ENCODE measurements at places on chromosomes 12 and 14.

- DNase-seq = no peak
These were observed 17.3 kb upstream of the ZDHHC22 start for GRCh38 chr14:77158882-77159255.

DNA sequence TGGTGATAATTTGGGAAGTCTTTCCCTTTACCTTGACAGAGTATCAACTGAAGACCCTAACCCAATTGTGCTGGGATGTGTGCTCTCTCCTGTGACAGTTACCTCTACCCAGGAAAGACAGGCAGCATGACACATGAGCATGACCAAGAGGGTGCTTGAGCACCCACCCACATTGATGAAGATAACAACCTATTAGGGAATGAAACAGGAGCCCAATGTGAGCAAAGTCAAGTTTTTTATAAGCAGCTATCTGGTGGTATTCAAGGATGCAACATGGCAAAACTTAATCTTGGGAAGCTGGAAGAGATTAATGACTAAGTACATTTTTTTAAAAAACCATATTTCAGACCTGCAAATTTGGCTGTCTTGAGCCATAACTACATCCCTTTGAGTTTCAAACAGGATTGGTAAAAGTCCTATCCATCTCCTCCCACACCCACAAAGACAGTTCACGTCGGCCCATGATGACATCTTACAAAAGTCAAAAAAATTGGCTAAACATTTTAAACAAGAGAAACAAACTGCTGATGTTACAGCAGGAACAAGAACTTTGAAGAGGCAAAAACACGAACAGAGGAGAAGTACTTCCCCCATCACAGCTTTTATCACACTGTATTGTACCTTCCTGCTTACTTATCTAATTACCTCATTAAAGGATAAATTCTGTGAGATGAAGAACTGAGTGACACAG, 60.3 kb downstream of the MED13L start:
- DNase-seq = no peak

DNA sequence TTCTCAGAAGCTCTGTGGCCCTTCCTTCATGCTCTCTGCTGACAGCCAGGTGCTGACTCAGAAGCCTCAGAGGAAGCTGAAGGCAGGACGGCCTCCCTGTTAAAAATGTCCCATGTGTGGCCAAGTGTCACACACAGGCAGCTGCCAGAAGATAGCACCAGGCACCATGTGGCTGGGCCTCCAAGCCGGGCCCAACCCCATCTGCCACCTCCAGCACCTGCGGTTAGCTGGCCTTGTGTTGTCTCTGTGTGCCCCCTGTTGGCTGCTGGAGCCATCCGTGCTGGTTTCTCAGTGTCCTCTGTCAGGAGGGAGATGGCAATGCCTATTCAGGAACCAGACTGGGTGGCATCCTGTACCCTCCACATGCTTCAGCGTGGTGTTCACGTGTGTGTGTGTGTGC, 63.2 kb downstream of the TSPAN11 start:
- DNase-seq = no peak

- DNase-seq = no peak
These were observed 185.1 kb downstream of the MDGA2 start for GRCh38 chr14:47490353-47490752.

DNA sequence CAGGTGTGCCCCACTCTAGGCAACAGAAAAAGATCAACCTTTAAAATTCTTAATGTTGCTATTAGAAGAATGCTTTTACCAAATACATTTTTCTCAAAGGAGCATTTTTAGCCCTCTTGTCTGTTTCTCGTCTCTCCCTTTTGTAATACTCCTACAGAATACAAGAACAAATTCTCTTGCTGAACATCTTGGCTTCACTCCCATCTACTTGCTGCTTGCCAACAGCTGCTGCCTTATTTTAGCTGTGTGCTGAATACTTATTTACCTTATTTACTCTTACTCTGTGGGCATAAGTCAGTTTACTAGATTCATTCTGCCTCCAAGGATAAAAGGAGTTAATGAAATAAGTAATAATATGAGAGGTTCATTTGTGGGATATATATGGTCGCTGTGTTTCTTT, 70.8 kb downstream of the POLR3B start:
- no peak for DNase-seq

GRCh38 chr12:85617307-85618091, 218.7 kb downstream of the RASSF9 start:
- no peak for DNase-seq

DNA sequence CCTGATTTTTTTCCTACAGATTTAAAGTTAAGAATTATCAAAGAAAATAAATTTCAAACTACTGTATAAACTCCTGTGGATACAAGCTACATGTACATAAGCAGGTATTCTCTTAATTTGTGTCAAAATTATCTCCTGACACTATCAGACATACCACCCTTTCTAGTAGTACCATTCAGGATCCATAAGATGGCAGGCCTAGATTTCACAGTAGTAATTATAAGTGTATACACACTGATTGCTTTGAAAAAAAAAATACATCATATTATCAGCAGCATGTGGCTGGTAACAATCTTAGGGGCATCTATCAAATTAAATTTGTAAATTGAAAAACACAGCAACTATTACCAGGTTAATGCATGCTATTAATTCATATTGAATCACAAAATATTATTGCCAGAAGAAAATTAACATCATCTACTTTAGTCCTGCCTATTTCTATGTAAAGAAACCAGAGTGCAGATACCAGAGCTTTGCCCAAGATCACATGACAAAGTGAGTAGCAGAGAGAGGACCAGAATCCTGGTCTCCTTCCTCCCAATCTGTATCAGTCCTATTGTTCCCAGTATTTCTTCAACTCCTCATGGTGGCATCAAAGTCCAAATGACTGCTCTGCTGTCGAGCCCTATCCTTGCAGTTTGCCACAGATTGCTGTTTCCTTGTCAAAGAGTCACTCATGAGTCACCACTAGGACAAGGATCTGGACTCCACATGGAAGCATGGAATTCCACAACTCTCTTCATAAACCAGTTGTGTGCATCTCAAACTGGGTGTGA, 27.7 kb upstream of the CALM1 start:
- no peak for DNase-seq

DNA sequence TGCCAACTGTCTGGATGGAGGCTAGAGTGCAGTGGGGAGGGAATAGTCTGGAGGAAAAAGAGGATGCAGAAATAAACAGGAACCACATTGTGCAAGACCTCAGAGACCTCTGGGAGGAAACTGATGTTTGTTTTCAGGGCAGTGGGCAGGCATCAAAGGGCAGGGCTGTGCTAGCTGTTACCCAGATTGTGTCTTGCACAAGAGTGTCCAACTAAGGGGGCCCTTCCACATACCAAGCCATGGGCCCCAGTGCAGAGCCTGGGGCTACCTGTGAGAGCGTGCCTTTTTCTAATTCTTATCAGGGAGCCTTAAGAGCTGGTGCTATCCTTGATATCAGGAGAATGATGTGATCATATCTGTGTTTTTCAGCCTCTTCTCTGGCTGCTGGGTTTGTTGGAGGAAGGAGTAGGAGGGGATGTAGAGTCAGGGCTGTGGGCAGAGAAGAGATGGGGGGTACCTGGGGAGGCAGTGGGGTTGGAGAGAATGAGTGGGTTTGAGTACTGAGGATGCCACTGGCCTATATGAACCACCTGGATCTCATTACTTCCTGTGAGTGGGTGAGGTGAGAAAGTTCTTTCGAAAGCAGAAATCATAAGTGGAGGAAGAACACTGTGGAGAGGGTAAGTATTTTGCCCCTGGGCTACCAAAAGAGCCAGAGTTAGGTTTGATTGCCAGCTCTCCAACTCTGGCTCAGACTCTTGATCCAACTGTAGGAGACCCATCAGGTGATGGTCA, 259.2 kb upstream of the CRY1 start:
- DNase-seq = no peak

GRCh38 chr14:59926534-59926933, 6.6 kb downstream of the LRRC9 start:
- no peak for DNase-seq

GRCh38 chr12:48681399-48681709, 684 bp downstream of the KANSL2 start:
- peak; percentile 38 for DNase-seq

DNA sequence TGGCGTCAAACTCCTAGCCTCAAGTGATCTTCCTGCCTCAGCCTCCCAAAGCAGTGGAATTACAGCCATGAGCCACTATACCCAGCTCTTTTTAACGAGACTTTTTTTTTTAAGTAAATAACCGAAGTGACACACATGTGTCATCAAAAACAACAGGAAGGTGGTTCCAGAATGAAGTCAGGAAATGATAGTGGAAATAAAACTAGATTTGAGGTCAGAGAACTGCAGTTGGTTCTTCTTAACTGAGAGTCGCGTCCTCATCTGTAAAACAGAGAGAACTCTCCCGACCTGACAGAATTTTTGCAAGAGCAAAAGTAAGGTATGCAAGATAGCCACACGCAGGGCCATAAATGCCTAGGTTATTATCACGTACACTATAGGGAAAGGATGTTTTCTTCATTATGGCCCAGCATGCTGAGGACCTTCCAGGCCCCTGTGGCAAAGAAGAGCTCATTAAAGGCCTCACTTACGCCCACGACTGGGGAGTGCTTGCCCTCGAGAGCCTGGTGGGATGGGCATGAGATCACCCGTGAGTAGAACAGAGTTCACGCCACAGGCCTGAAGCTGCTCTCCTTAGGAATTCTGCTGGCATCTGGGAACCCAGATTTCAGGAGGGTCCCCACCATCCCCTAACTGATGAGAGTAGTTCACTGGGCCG, 67.2 kb downstream of the SCARB1 start:
- no peak for DNase-seq

DNA sequence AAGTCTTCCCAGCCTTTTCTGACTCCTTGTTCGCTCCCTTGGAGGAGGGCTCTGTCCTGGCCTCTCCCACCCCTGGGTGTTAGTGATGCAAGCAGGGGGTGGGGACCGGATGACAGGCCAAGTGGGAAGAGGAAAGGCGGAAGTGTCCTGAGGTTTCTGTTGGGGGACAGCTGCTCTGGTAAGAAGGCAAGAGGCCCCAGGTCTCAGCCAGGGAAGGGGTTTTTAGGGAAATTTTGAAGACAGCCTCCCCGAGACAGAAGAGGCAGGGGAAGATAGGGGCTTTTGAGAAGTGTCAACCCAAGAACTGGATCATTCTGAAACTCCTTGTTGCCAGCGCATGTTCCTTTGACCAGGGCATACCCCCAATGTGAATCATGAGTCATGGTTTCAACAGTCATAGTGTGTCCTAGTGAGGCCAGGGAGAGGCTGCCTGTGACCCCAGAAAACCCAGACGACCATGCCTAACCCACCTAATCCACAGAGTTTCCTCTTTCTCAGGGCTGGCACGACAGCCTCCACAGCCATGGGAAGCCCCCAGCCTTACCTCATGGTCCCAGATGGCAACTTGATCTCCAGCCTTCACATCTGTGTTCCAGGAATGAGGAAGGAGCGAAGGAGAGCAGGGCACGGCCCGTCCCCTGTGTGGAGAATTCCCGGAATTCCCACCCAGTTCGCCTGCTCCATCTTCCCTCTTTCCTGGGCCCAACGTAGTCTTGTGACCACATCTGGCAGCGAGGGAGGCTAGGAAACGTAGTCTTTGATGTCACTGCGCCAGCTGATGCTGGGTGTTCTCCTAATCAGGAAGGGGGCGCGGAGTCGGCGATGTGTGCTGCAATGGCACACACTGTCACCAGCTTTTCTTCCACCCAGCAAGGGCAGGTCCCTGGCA, 4.9 kb upstream of the GPR132 start:
- peak; percentile 56 for DNase-seq

DNA sequence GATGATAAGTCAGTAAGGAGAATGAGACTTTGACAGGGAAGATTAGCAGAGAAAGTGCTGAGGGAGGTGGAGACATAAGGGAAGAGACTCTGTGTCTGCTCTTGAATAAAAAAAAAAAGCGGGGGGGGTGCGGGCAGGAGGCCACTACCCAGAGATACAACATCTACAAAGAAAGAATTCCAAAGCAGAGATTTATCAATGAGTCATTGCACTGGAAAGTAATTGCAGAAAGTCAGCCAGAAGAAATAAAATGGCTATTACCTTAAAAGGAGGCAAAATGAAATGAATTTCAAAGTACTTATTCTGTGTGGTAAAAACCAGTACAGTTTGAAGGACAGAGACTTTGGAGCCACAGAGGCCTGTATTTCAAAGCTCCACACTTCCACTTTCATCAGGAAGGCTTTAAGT, 267.1 kb upstream of the PRKD1 start:
- DNase-seq = peak; percentile 72

DNA sequence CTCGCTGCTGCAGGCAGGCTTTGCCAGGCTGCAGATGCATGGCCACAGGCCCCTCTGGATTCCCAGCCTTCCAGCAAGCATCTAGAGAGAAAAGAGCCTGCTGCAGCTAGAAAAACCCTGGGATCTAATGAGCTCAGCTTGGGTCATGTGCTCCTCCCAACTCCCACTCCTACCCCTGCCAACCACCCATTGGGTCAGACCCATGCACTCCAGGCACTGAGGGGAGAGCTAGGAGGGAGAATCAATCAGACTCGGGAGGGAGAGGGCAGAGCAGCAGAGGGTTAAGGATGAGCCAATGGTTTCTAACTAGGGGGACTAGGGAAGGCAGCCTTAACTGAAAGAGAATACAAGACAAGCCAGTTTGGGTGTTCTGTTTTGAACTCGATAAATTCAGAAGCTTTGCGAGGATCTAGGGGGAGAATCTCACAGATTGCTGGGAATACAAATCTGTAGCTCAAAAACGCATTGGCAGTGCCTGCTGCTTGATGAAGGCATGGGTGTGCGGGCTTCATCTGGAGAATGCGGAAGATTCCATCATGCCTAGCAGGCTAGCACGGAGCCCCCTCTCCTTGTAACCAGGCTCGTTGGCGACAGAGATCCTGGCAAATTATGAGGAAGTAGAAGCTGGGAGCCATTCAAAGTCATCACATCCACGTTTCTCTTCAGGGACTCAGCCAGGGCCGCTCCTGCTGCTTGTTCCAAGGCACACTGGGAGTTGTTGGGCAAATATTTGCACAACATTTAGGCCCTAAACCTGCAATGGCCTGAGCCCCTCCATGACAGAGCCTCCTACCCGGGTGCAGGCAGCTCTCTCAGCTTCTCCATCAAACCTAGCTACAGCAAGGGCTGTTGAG, 56.4 kb downstream of the VCPKMT start:
- no peak for DNase-seq

DNA sequence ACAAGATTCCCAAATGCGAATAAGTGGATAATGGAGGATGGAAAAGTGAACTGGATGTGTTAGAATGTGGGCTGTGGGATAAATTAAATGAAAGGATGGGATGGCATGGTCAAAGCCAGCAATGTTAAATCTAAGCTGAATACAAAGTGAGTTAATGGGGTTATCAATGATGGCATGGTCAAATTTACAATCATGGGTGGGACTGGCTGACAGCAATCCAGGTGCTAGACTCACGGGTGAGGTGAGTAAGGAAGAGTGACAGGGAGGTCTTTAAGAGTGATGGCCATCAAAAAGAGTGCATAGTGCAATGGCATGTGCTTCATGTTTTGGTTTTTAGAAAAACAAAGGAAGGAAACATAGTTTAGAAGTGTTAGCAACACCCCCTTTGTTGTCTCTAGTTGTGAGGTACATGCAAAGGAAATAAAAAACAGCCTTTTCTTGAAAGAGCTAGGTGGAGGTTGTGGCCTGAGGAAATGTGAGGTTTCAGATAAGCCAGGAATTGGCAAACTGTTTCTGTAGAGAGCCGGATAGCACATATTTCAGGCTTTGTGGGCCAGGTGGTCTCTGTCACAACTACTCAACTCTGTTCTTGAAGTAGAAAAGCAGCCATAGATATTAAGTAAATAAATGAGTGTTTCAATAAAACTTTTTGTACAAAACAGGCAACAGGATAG, 328.7 kb downstream of the RPL10L start:
- no peak for DNase-seq

GRCh38 chr12:116506697-116507064, 52.5 kb upstream of the MAP1LC3B2 start:
- DNase-seq = no peak
